ENCODE measurements at places on chromosomes 3 and 15. TPM values are rescaled to one million over a fixed set of nuclear protein-coding genes. Genes with fewer than 3 reads are reported as not detected.

GRCh38 chr3:174540116-174540908 is 318.8 kb upstream of the NAALADL2 start:
- DNase-seq = peak; percentile 37

FOXL2NB gene
- total RNA-seq = 0.09 TPM

CEMIP gene
- not detected for total RNA-seq

DNA sequence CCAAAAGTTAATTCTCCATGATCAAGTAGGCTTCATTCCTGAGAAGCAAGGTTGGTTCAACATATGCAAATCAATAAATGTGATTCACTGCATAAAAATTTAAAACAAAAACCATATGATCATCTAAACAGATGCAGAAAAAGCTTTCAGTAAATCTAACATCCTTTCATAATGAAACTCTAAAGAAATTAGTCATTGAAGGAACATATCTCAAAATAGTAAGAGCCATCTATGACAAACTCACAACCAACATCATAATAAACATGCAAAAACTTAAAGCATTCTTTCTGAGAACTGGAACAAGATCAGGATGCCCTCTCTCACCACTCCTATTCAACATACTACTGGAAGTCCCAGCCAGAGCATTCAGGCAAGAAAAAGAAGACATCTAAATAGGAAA is 254.1 kb downstream of the AGBL1 start:
- DNase-seq = no peak

DNA sequence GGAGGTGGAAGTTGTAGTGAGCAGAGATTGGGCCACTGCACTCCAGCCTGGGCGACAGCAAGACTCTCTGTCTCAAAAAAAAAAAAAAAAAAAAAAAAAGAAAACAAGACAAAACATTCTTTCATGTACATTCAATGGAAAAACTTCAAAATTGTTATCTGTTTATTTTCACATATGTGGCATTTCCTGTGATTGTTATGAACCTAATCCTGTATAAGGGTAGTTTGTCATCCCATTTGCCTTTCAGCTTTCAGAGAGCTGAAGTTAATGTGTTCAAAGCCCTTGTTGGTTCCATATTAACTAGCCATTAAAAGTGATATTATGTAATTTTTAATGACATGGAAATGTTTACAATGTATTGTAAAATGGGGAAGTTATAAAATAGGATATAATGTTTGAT is 17.3 kb upstream of the NCK1 start:
- no peak for DNase-seq

DNA sequence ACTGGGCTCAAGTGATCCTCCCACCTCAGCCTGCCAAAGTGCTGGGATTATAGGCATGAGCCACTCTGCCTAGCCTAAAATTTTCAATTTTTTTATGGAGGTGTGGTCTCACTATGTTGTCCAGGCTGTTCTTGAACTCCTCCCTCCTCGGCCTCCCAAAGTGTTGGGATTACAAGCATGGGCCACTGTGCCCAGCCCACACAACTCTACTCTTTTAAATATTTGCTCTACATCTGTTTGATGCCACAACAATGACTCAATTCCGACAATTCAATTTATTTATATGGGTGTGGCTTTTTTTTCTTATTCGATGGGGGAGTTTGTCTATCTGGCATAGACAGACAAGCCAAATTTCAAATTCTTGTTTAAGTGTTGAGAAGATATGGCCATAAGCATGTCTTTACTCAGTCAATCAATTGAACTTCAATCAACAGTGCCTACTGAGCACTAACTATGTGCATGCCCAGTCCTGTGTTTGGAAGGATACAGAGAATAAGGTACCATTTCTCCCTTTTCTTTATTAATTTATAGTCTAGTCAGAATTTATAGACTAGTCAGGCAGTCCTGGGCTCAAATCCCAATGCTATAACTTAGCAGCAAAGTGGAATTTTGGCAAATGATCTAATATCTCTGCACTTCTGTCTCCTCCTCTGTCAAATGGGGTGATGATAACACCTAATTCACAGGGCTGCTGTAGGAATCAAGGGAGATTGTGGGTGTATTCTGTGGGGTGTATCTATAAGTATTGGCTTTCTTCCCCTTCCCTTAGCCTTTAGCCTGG is 54.6 kb upstream of the PIAS1 start:
- no peak for DNase-seq

HIGD2B gene
- not detected for total RNA-seq

DNA sequence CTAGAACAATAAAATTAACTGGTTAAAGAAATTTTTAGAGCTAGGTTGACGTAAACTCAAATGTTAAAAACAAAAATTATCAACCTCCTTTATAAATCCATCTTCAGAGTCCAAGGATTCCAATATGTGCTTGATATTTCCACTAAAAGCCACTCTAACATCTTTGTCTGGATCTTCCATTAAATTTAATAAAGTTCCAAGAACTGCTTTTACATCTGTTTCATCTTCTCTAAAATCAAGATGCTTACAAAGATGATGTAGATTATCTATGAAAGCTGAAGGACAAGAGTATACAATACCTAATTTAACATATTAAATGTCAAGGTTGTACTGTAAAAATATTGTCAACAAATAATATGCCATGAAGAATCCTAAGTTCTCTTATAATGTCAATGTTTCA is 24.8 kb downstream of the ATR start:
- no peak for DNase-seq

FMN1 gene
- 2.2 TPM for total RNA-seq

DNA sequence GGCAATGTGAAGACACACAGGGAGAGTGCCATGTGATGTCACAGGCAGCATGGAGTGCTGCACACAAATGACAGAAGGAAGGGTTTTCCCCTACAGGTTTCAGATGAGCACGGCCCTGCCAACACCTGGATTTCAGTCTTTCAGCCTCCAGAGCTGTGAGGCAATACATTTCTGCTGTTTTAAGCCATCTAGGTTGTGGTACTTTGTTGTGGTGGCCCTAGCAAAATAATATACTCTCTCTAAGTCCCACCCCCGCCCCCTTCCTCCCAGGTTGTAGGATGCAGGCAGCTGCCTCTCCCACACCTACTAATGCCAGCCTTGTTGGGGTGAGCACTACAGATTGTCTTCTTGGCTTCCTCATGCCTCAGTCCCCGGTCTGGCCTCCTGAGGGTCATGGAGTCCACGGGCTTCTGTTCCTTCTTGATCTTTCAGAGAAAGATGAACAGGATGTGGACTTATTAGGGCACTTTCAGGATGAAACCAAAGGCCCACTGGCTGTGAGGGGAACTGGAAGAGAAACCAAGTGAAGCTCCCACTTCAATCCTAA is 180.0 kb downstream of the CD47 start:
- no peak for DNase-seq

DNA sequence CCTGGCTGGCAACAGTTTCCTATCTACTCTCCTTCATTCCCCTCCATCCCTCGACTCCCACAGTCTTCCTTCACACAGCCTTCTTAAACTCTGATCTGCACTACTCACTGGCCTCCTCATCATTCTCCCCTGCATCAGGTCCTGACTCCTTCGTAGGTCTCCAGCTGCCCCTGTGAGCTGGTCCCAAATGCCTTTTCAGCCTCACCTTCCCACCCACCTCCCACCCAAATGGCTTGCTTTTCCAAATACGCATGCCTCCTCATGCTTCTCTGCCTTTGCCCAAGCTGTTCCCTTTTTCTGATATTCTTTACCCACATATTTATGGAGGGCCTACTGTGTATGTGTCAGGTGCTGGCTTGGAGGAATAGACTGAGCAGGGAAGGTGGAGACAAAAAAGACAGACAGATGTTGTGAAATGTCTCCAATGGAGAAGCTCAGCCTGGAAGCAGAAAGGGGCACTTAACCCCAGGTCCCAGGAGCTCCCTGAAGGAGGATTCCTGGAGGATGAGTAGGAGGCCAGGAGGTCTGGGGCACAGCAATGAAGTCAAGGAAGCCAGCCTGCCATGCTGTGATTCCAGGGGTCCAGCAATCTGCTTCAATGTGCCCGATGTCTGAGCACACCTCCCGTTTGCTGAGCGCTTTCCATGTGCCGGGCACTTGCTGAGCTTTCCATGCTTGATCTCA is 252.2 kb downstream of the SHQ1 start:
- no peak for DNase-seq

CCRL2 gene
- not detected for total RNA-seq

DNA sequence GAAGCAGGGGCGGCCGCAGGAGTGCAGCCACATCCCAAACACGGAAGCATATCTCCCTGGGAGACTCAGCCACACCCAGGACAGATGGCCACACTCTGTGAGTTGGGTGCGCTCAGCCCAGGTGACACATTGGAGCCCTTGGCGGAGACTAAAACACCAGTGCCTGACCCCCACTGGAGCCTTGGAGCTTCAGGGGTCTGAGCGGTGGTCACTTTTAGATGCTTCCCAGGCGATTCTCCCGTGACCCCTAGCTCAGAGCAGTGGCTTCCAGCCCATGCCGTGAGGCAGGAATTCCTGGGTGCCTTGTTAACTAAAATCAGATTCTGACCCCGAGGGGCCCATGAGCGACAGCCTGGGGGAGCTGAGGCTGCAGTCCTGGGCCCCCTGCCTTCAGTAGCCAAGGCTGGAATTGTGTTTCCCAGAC is 54.5 kb downstream of the PLXNA1 start:
- no peak for DNase-seq

GJD2 gene
- not detected for total RNA-seq

DNA sequence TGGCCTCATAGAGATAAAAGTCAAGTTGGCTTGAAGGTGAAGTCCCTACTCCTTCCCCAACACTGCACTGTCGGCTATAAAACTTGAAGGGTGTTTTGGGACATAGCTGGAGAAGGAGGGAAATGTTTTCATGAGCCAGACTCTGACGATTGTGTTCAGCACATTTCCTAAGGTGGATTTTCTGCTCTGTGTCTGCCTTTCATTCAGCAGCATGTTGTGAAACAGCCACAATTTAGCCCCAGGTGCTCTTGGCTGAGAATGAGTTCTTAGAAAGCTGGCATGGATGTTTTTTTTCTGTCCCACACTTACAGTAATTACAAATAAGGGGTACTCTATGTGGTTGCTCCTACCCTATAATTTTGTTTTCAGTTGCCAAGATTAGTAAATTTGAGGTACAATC is 492.4 kb downstream of the MCTP2 start:
- DNase-seq = no peak

- no peak for DNase-seq
Observed at GRCh38 chr15:95300958-95301357, 1029.5 kb upstream of the NR2F2 start.

KLHL25 gene
- 25.3 TPM for total RNA-seq

DNA sequence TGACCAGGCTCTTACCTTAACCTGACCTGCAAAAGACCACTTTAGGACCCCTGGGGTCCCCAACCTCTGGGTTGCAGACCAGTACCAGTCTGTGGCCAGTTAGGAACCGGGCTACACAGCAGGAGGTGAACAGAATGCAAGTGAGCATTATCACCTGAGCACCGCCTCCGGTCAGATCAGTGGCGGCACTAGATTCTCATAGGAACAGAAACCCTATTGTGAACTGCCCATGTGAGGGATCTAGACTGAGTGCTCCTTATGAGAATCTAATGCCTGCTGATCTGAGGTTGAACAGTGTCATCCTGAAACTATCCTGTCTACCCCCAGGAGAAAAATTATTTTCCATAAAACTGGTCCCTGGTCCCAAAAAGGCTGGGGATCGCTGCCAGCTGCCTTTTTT is 20.3 kb downstream of the CHP1 start:
- no peak for DNase-seq

GRCh38 chr3:120497336-120497735 is 46.5 kb upstream of the FSTL1 start:
- DNase-seq = no peak

- no peak for DNase-seq
Observed at GRCh38 chr3:52396907-52397591, 47.9 kb downstream of the SEMA3G start.

GRCh38 chr15:48373821-48374451 is 42.7 kb downstream of the DUT start:
- DNase-seq = no peak

- no peak for DNase-seq
Observed at GRCh38 chr3:95789111-95789510, 1025.3 kb upstream of the EPHA6 start.

DNA sequence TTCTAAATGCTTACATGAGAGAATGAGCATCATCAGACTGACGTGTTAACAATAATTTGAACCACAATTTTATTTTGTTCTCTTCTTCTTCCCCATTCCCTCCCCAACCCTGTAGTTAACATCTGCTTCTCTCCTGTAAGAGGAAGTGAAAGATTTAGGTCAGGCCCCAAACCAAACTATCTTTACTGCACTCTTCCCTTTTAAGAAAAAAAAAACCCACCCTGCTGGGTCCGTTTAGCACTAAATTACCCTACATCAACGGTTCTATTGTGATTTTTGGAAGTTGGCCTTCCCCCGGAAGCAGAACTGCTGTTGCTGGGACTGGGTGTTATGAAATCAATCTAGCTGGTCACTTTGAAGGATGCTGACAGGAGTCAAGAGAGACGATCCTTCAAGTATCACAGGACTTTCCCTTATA is 49.4 kb downstream of the NFKBIZ start:
- DNase-seq = no peak

- no peak for DNase-seq
Observed at GRCh38 chr3:143881095-143881494, 32.8 kb upstream of the SLC9A9 start.

GRCh38 chr15:72037321-72037720 is 80.6 kb downstream of the MYO9A start:
- no peak for DNase-seq

GRCh38 chr15:40506964-40507571 is 36.3 kb downstream of the CHST14 start:
- peak; percentile 91 for DNase-seq

- no peak for DNase-seq
Observed at GRCh38 chr15:49163678-49164077, 6.4 kb upstream of the GALK2 start.

CRELD1 gene
- total RNA-seq = 14.1 TPM

SCAANT1 gene
- not detected for total RNA-seq

DNA sequence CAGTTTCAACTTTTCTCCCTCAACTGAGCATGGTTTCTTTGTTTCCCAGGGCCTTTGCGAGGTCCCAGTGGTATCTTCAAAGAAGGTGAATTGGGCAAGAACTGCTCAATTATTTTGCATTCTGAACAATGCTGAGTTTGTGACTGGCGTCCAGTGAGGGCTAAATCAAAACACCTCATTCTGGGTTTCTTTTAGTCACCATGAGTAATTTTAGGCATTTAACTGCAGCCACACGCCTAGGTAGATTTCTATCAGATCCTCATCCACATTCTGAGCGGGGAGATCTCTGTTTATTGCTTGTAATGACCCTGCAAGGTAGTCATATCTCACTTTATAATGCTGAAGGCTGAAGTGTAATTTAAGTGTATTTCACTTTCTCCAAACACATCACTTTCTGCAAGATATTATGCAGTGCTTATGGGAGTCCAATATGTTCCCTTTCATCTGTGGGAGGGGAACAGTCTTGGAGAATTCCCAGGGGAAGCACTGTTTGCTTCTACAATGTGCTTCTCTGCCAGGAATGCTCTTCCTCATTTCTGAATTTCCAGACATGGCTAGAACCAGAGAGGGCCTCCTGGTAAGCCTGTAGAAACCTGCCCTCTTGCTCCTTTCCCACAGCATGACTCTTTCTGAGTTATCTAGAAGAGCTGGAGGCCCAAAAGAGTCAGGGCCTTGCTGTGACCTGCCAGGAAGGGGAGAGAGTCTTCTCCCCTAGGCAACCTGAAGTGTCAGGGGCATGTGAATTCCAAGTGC is 91.7 kb downstream of the FRMD4B start:
- no peak for DNase-seq

DPPA2 gene
- 1.2 TPM for total RNA-seq

Measured in neural progenitor cell (in vitro differentiated cells).